ENCODE measurements at places on chromosomes 6 and 20.

GRCh38 chr6:100426241-100426640 lies 38.5 kb downstream of the SIM1 start:
- DNase-seq = no peak

DNA sequence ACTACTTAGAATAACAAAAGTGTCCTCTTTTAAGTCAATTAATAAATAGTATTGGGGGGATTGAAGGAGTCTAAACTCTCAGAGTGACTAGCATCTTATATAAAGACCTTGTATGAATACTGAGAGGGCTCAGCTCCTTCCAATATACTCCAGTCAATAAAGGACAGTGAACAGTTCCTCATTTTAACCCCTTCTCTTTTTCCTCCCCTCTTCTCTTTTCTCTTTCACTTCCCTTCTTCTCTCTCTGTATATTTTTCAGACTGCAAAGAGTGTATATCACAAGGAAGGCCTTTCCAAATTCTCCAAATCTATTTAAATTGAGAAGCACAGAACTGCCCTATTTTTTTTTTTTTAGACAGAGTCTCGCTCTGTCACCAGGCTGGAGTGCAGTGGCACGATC lies 99.5 kb downstream of the CD164 start:
- DNase-seq = no peak

DNA sequence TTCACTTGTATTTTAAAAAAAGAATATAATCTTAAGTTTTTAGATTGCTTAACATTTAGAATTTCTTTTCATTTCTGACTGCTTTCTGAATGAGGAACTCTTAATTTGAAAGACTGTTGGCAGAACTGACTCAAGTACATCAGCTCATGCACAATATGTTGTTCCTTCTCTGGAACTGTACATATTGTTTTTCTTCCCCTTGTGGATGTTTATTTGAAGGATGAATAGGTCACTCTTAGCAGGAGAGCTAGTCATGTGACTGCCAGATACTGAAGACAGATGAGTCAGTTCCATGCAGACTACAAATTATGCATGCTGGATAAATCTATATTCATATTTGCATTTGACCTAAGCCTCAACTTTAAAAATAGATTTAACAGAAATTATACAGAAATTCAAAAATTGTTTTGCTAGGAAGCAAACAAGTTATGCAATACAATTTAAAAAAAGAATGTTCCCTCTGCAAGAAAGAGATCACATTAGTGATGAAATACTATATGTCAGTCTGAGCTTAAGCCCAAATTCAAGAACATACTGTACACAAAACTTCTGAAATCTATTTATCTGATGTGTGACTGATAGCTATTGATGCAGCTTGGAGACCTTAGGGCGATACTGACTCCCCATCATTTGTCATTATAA lies 1274.9 kb upstream of the GJE1 start:
- DNase-seq = no peak

- no peak for DNase-seq
These were observed 80.7 kb downstream of the RREB1 start for GRCh38 chr6:7188492-7188891.

- no peak for DNase-seq
These were observed 8.6 kb downstream of the TAAR1 start for GRCh38 chr6:132650429-132650828.

- no peak for DNase-seq
These were observed 15.0 kb downstream of the FITM2 start for GRCh38 chr20:44296011-44296410.

DNA sequence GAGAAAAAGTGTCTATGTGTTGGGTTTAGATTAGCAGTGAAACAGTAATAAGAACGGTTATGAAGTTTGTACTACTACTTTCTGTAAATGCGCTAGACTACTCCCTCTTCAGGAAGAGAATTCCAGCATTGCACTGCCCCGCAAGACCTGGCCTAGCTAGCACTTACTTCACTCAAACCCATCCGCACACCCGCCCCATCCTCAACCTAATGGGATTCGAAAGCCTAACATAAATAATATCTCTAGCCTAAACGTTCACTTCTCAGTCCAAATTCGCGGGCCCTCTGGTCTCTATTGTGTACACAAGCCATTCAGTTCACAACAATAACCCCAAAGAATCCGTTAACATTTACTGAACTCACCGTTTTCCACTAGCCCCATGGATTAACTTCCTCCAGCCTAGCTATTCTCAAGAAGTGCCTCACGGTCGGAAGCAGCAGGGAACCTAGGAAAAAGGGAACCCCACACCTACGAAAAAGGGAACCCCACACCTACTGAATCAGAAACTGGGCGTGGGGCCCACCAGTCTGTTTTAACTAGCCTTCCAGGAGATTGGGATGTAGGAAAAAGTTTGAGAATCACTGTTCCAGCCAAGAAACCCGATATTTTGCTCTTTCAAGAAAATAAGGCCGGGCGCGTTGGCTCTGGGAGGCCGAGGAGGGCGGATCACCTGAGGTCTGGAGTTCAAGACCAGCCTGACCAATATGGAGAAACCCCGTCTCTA lies 45.4 kb upstream of the BTN3A2 start:
- no peak for DNase-seq

GRCh38 chr20:1328680-1329330 lies at the start of gene SDCBP2:
Gene SDCBP2 (minus strand): TSS chr20:1329139. CDS start chr20:1320416, 8,723 bp downstream.
- no peak for DNase-seq

DNA sequence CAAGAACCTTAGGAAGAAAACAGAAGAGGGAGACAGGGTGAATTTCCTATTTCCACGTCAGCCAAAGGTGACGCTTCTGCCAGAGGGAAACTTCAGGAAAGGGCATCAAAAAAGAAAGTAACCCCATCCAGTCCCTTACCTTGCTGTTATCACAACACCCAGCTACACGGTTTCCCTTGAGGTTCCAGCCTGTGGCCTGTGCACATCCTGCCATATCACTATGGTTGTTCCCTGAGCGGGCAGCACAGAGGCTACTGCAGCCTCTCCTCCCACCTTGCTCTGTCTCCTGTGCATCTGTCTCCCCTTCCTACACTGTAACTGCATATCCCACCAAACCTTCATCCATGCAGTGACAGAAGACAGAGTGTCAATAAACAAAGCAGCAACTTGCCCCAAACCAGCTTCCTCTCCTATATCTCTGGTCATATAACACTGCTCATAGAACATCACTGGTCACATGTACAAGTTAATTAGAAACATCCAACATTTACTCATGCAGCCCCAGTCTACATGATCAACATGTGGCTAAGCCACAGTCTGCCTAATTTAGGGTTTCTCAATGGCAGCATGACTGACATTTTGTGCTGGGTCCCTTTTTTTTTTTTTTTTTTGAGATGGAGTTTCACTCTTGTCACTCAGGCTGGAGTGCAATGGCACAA lies 54.7 kb downstream of the GFOD1 start:
- no peak for DNase-seq

DNA sequence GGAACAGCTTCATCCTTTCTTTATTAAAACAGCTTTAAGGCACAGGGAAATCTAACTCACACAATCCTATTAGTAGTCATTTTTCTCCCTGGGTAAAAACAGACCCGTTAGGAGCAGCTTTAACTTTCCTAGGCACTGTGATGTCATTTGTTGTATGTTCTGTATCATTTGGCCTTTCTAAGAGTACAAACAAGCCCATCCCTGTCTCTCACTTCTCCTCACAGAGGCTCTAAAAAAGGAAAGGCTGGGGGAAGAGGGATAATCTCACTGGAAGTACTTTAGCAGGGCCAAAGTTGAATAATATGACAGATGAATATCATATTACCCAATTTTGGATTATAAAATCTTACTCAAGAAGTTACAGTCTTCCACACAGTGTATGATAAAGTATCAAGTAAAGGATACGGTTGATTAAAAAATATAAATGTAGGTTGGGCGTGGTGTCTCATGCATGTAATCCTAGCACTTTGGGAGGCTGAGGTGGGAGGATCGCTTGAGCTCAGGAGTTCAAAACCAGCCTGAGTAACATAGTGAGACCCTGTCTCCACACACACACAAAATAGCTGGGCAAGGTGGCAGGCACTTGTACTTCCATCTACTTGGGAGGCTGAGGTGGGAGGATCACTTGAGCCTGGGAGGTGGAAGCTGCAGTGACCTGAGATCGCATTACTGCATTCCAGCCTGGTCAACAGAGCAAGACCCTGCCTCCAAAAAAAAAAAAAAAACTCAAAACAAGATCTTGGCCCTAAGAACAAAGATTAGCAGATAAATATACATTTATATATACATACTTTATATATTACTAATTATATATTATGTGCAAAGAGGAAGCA lies 7.9 kb downstream of the NUDT3 start:
- no peak for DNase-seq

DNA sequence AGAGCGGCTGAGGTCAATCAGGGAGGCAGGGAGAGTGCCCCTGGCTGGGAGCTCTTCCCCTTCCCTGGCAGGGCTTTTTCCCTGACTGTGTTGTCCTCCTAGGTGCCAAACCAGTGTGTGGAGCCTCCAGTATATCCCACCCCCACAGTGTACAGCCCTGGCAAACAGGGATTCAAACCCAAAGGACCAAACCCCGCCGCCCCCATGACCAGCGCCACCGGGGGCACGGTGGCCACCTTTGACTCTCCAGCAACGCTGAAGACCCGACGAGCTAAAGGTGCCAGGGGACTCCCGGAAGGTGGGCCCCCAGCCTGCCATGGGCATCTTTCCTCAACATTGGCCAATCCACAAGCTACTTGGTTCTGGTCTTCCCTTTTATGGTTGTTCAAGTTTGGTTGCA lies 25.2 kb downstream of the ZNF341 start:
- no peak for DNase-seq

DNA sequence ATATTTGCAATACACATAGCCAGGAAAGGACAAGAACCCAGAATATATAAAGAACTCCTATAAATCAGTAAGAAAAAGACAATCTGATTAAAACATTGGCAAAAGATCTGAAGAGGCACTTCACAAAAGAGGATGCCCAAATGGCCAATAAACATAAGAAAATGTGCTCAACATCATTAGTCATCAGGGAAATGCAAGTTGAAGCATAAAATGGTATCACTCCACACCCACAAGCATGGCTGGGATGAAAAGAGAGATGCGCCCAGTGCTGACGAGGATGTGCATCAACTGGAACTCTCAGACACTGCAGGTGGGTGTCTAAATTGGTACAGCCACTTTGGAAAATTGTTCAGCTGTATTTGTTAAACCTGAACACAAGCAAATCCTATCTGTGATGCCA lies 42.4 kb upstream of the MLN start:
- no peak for DNase-seq

DNA sequence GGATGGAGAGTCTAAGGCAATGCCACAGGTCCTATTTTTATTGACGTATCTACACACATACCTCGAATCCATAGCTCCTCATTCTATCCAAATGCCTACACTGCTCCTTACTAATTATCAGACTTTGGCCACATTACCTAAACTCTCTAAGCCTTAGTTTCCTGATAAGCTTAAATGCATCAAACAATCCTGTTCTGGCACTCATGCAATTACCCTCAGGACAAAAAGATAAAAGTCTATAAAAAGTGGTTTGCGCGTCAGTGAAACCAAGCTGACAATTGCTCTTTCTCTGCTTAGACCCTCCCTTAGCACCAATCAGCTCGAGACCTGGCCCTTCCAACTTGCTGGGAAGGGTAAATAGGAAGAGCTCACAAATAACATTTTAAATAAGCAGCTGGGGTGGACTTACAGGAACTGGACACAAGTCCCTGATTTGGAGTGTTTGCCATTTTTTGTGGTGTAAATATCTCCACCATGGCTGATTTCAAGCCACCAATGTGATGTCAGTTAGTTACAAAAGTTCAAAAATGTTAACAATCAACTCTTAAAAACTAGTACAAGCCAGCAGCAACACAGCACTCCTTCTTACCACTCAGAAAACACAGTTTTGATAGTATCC lies 7.2 kb upstream of the PLEKHG1 start:
- DNase-seq = no peak

DNA sequence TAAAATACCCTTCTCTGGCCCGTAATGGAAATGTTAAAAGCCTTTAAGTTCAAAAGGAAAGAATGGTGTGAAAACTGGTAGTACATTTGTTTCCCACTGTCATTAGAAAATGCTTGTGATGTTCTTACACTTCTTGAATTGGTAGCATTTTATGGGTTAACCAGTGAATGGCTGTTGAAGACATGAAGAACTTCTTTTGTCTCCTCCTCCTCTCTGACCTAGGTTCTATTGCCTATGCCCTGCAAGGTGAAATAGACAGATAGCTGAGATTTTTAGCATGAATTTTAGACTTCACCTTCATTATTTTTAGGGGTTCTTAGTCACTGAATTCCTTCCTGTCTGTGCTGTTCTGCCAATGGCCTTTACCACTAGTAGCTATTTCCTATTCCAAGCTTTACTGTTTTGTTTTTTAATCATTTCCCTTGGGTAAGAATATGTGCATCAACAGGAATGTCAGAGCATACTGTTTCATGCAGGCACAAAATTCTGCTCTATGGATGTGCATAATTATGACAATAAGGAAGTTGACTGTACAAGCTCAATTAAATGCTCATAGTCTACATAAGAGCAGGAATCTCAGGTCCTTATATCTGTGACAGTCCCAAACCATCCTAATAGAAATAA lies 4.9 kb downstream of the TNFAIP3 start:
- DNase-seq = no peak

DNA sequence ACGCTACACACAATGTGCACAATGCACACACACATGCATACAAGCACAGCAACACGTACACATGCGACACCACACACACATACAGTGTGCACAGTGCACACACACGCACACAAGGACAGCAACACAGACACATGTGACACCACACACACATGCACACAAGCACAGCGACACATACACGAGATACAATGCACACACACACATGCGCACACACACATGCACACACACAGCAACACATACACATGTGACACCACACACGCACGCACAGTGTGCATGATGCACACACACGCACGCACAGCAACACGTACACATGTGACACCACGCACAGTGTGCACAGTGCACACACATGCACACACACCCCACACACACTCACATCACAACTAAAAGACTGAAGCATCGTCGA lies 327.3 kb downstream of the THBS2 start:
- DNase-seq = no peak

Measured in activated gamma-delta T cell treated with anti-CD3 and anti-CD28 coated beads, Interleukin-2, amount 50 U/mL, for 16 hours (primary cell).